NCI-H2029 (cell line): ENCODE measurements at places on chromosomes 5 and 9.
A peak's percentile ranks its signal among the peaks of the same experiment; 100 is the strongest.

- DNase-seq: no peak
Observed at GRCh38 chr9:35538361-35539234, 48.7 kb downstream of the RUSC2 start.

DNA sequence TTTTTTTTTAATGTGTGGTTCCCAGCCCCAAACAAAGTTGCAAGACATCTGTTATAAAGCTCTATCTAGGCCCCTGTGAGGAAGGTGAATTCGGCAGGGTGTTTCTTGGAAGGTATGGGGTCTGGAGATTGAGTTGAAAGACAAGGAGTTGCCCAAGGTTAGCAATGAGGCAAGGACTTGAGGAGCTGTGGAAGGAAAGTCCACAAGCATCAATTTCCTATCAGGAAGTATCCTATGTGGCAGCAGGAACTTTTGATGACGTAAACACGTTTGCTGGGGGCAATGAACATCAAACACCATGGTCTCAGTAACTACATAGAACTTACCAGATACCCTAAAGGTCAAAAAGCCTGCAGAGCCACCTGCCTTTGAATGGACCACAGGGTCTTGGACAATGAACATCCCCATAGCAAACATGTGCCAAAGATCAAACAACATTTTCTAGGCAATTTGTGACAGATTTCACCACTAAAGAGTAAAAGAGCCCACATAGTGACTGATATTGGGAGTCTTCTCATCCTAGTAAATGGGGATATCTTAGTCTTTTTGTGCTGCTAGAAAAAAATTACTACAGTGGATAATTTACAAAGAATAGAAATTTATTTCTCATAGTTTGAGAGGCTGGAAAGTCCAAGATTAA lies 145.1 kb downstream of the GCNT1 start:
- DNase-seq: no peak

DNA sequence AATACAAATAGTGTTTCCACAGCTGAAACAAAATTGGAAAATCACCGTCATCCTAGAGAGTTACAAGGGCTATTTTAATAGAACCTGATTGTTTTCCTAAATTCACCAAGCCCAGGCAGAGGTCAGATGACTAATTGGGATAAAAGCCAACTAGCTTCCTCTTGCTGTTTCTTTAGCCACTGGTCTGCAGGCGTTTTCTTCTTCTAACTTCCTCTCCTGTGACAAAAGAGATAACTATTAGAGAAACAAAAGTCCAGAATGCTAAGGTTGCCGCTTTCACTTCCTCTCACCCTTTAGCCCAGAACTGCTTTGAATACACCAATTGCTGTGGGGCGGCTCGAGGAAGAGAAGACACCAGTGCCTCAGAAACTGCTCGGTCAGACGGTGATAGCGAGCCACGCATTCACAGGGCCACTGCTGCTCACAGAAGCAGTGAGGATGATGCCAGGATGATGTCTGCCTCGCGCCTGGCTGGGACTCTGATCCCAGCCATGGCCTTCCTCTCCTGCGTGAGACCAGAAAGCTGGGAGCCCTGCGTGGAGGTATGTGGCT lies at the start of gene TLR4:
TSS of gene TLR4 (plus strand) at position 380 of the 552 bp plus-strand sequence. CDS start at position 450, 70 bp downstream.
- DNase-seq: no peak

GRCh38 chr9:119367683-119368075 lies 1.6 kb downstream of the BRINP1 start:
- DNase-seq: no peak

GRCh38 chr5:26625099-26625498 lies 413.3 kb downstream of the CDH9 start:
- DNase-seq: no peak

DNA sequence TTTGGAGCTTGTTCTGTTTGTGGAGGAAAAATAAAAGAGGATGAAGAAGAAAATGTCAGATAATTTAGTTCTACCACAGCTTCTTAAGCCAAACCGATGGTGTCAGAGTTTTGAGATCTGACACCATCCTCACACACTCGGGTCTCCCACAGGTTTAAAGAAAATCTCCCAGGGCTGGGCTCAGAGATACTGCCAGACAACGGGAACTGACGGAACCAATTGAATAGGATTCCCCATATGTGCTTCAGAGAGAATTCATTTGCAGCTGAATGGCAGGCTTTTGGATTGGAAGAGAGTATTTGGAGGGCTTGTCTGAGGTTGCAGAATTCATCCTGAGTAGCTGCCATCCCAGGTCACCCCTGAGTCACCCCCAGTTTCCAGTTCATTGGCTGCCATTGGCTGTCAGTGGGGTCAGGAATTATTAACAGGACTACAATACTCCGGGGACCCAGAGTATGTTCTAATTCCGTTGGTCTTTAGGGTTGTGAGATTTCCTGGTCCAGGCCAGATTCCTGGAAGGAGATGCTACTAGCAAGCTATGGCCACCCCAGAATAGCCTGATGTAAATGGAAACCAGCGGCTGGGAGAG lies 131.3 kb downstream of the PDZD2 start:
- DNase-seq: no peak

- DNase-seq: no peak
Observed at GRCh38 chr9:126682928-126683697, 69.4 kb downstream of the LMX1B start.

GRCh38 chr9:20811872-20812271 lies 127.8 kb downstream of the FOCAD start:
- no peak for DNase-seq

DNA sequence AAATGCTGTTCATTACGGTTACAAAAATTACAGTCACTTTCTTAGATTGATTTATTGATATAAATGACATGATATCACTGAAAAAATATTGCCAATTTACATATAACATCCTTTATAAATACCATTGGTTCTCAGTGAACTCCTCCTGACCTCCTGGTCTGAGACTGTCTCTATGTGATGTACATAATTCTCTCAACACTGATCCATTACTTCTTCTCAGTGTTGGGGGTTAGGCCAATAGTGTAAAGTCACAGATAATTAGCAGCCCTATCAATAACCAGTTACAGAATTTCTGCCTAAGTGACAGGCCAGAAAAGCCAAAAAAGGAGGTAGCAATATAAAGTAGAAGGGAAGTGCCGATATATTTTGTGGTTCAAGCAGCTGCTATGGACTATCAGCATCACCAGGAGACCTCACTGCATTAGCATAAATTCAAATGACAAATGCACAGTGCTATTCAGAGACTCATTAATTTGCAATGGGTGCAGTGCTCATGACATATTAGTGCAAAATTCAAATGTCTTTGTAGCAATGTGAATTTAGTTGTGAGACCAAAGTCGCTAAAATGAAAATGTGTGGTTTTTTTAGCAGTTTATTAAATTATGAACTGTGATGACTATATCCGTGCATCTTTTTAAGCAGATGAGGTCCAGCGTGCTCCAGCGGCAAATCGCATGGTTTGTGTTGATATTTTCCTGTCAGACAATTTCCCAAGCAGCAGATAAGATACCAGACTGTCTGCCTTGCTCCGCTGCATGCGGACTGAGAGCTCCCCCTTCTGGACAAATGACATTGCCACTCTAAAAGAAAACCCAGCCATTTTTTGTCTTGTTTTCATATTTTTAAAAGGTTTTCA lies 144.6 kb downstream of the CETN3 start:
- peak; percentile 51 for DNase-seq

- no peak for DNase-seq
Observed at GRCh38 chr9:90552317-90552716, 90.3 kb downstream of the DIRAS2 start.

DNA sequence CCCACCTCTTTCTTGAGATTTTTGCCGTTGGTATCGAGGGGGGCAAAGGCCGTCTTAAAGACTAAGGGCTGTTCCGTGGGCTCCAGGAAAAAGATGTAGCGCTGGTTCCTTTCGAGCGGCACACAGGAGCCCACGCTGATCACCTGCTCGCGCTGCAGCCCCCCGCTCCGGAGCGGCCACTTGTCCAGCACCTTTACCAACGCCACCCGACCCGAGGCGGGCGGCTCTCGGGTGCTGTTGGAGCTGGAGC lies 781 bp downstream of the NRG2 start:
- DNase-seq: no peak

GRCh38 chr5:43041110-43041668 lies 1.1 kb upstream of the ANXA2R start:
- peak; percentile 57 for DNase-seq

DNA sequence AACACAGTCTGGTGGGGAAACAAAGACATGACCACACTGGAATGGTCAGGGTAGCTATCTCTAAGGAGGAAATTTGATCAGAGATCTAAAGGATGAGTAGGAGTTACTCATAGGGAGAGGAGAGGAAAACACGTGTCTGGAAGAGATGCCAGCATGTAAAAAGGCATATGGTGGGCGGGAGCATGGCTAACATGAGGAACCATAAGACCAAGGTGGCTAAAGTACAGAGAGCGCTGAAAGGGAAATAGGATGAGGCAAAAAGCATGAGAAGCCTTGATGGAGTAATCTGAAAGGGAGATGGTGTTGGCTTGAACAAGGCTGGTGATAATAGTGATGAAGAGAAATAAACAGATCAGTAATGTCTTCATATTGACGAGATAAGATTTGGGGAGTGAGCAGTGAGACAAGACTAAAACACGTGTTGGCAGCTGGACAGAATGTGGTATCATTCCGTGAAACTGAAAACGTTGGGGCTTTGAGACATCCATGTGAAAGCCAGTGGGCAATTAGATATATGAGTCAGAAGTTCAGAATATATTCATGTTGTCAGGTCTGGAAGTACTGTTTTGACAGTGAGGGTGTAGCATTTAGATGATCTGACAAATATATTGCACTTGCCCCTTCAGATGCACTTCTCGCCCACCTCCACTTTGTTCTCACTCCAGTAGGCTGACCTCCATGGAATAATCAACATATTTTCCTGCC lies 209.1 kb upstream of the KCNN2 start:
- DNase-seq: no peak

GRCh38 chr9:72882117-72882775 lies 70.6 kb downstream of the ALDH1A1 start:
- no peak for DNase-seq

DNA sequence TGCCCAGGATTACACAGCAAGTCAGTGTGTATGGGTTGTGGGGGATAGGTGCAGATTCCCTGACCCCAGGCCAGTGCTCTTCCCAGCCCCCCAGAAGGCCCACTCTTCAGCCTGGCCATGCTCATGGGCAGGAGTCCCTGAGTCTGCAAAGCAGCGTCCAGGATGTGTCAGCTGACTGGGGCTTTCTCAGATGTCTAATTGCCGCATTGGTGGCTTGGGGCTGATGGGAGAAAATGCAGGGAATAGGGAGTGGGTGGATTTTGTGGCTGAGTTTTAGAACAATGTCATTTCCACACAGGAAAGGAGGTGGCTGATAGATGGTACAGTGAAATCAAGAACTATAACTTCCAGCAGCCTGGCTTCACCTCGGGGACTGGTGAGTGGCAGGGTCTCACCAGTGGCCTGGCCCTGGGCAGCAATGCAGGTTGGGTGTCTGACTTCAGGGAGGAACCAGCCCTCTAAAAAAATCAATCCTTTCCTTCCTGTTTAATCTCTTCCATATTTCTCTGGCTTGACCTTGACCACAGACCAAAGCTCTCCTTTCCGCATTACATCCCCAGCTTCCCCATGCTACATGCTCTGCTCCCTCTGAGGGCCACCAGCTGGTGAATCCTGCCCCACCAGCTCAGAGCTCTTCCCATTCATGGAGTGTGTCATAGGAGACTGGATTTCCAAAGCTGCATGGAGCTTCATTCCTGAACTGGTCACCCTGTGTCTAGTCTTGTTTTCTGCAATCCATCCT lies 14.2 kb downstream of the GLIPR2 start:
- no peak for DNase-seq

GRCh38 chr5:10599862-10600284 lies 36.0 kb downstream of the ANKRD33B start:
- no peak for DNase-seq

DNA sequence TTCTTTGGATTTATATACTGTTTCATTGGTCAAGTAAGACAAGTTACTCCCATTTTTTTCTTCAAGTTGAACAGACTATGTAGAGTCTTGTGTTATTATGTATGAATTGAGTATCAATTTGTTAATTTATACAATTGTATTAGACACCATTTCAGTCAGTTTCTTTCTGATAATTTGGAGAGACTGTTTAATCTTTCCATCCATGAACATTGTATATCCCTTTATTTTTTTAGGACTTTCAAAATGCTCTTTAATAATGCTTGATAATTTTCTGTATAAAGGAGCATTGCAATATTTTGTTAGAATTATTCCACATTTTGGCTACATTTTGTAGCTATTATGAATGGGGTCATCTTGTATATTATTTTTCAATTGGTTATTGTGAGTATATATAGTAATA lies 69.1 kb upstream of the PJA2 start:
- DNase-seq: no peak
